ENCODE measurements at places on chromosomes 12 and 14.

DNA sequence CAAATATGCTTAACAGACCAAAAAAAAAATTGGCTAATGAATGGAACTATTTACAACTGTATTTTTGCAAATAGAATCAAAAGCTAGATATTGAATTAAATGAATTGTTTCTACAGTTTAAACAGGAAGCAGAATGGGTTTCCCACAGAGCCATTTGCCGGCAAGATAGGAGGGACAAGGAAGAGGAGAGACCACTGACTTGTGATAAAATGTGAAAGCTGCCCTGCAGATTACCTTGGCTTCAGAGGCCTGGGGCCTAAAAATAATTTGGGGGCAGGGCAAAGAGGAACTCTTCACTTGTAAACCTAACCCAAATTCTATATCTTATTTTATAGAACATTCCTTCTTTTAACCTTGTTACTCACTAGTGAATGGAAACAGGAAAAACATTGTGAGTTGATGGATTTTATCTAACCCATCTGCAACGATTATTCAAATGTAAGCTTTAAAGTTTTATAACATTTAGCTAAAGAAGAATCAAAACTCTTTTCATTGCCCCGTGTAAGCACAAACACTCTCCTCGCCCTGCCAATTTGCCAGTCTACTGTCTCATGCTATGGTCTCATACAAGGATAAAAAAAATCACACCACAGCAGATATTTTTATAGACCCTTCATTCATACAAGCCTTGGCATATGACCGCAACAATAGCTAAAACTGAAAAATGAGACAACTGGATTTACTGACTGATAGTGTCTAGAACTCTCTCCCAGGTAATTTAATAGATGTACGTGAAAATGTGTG, 49.5 kb upstream of the MDM1 start:
- DNase-seq: no peak

GRCh38 chr12:49750027-49750995, 9.0 kb downstream of the TMBIM6 start:
- no peak for DNase-seq

- no peak for DNase-seq
These were observed 26.9 kb upstream of the GCH1 start for GRCh38 chr14:54929556-54929955.

DNA sequence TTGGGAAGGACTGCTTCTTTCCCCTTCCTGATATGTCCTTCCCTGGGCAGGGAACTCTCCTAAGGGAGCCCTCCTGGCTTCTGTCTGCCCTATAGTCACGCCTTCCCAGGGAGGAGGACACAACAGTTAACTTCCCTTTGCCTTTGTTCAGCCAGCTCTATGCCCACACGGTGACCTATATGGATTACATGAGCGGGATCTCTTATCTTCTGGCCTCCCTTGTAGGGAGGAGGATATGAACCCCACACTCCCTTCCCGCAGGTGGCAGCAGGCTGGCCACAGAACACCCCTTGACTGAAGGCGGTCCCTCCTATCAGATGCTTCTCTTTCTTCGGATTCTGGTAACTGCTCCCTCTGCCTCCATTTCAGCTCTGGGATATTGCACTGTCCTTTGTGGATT, 135.6 kb upstream of the MAX start:
- no peak for DNase-seq

DNA sequence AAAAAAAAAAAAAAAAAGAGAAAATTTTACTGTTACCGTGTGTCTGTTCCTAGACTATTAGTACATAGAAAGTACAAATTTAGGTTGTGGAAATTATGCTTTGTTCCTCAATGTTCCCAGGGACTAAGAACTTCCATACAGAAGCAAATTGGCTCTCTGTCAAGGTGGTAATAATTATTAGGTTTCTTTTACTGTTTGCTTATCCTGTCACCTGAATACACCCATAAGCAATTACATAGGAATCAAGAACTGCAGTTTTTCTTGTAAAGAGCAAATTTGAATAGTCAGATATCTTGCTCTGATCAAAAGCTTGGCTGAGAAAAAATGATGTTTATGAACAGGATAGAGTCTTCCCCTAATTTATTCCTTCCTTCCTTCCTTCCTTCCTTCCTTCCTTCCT, 191.2 kb downstream of the AEBP2 start:
- no peak for DNase-seq

DNA sequence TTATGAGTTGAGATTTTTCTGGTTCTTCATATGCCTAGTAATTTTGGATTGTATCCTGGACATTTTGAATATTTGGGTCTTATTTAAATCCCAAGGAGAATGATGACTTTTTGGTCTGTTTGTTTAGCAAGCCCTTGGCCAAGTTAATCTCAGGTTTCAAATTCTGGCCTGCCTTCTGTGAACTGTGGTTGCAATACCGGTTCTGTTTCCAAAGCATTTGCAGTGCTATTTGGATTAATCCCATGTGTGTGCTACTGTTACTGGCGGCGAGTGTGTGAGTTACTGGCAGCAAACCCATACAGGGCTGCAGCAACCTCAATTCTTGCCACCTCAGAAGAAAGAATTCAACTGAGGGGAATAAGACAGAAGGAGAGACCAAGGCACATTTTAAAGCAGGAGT, 51.1 kb downstream of the TMEM260 start:
- no peak for DNase-seq

GRCh38 chr12:452667-453210, 7.0 kb upstream of the B4GALNT3 start:
- DNase-seq: no peak

DNA sequence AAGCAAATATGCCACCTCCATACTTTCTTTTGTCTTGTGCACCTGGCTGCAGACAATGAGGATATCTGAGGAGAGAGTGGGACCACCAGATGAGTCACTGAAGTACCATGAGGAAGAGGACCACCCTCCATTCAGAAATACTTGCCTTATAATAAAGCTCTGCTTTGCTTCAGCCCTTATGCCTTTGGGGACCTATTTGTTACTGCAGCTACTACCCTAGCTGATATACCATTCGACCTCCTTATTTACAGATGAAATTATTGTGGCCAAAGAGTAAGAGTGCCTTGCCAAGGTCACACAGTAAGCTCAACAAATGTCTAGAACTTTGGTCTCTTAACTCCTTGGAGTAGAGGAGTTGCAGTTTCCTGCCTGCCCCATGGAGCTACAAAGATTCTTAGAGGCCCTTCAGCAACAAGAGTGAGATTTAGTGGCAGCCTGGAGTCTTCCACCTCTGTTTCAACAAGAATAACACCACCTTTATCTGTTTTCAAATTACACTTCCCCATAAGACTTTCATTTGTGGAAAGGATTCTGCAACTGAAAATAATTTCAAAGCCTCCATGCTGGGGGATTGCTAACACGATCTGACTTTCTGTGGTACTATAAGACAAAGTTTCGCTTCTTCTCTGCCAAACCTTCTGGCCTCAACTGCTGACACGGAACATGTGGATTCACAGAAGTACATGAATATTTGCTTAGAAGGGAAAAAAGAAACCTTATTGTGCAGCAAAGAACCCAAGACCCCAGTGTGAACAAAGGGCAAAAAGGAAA, 3.6 kb downstream of the CMKLR1 start:
- no peak for DNase-seq

DNA sequence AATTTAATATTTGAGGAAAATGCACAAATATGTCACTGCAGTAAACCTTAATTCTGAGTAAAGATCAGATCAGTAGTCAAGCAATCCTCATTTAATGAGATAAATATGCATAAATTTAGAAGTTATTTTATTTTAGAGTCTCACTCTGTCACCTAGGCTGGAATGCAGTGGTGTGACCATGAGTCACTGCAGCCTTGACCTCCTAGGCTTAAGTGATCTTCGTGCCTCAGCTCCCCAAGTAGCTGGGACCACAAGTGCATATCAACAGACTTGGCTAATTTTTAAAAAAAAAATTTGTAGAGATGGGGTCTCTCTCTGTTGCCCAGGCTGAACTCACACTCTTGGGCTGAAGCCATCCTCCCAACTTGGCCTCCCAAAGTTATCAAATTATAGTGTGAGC, 41.3 kb downstream of the LMO3 start:
- no peak for DNase-seq

DNA sequence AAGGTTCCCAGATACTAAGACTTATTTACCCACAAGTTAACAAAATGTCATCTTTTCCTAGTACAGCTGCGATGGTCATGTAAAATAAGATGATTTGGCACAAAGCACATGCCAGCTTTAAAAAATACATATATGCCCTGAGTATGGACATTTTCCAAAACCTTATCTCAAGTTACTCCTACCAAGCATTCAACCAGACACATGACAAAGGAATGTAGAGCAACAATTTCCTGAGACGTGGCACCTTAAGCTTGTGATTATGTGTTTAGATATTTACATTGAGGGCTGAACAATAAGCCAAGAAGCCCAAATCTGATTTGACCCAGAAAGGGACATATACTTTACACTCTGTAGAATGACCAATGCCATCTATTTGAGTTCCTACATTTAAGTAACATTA, 24.5 kb upstream of the OVCH1 start:
- DNase-seq: no peak

GRCh38 chr14:76863724-76864407, 37.7 kb downstream of the LRRC74A start:
- peak; percentile 23 for DNase-seq

GRCh38 chr14:105375635-105376057, 22.7 kb upstream of the TEX22 start:
- DNase-seq: no peak

- no peak for DNase-seq
These were observed 10.5 kb downstream of the EVL start for GRCh38 chr14:100075681-100076080.

DNA sequence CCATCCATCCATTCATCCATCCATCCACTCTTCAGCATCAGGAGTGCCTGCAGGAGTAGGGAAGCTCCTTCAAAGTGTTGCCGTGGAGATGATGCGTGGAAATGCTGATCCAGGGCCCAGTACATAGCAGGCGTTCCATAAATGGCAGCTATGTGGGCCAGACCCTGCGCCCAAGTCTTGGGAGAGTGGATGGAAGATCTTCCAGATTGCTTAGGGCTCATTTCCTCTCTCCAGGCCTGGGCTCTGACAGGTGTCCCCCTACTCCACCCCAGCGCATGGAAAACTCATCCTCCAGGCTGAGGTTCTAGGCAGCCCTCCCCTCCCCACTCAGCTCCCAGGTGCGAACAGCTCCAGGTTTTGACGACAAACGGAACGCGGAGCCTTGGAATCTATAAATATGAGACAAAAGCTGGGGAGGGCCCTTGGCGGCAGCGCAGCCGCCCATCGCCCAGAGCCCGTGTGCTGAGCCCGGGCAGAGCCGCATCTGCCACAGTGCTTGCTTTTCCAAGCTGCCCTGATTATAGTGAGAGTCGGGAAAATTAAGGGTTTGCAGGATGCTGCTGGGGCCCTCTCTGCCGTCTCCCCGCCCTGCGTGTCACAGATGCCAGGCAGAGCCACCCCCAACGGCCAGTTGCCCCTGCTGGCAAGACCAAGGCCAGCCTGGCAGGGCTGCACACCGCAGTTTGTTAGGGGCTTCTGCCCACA, 1.6 kb downstream of the BEGAIN start:
- no peak for DNase-seq

GRCh38 chr12:102423462-102423861, 56.9 kb downstream of the IGF1 start:
- no peak for DNase-seq

- no peak for DNase-seq
These were observed 552 bp upstream of the SCN8A start for GRCh38 chr12:51590347-51591015.

GRCh38 chr14:88272390-88273269, 50.4 kb downstream of the KCNK10 start:
- no peak for DNase-seq

- DNase-seq: peak; percentile 74
These were observed 118.8 kb downstream of the KCNK10 start for GRCh38 chr14:88204221-88204620.

- DNase-seq: no peak
These were observed 297.5 kb downstream of the RPAP3 start for GRCh38 chr12:47408171-47408871.

DNA sequence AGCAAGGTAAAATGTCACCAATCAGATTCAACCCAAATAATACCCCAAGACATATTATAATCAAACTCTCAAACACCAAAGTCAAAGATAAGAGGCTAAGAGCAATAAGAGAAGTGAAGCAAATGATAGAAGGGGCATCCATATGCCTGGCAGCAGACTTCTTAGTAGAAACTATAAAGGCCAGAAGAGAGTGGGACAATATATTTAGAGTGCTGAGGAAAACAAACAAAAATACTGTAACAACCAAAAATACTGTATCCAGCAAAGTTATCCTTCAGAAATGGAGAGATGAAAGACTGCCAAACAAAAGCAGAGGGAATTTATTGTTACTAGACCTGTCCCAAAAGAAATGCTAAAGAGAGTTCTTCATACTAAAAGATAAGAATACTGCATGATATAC, 25.8 kb downstream of the COX16 start:
- DNase-seq: no peak

GRCh38 chr12:48982397-48983080, 4.4 kb downstream of the WNT1 start:
- DNase-seq: no peak

Data from substantia nigra (tissue), 51 donors.